GM12892 (cell line): ENCODE measurements at places on chromosomes 2 and 18.

- no peak for DNase-seq
Observed at GRCh38 chr2:317501-318424, 29.9 kb upstream of the ALKAL2 start.

- DNase-seq, result no peak
Observed at GRCh38 chr18:28359176-28359575, 182.2 kb upstream of the CDH2 start.

DNA sequence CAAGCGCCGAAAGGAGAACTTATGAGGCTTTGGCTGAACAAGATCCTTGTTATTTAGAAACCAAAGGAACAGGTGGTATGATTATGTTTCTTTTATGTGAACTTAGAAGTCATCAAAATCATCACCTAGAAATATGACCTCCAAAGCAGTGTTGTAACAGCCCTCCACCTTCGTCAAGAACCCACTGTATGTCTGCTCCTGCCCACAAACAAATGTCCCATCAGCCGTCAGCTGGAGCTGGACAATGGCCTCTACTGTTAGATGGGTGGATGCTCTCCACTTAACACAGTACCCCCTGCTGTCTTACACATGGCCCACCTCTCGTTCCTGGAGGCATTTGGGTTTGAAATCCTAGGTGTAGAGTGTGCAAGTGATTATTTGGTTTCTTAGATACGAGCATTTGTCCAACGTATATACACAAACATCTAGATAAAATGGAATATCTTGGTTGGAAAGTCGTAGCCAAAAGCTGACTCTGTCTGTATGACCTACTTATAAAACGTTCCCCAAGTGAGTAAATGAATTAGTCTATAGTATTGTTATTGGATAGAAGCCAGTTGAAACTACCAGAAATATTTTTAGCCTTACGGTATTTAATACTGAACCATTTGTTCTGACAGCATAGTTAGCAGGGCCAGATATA is 113.0 kb downstream of the CRIM1 start:
- DNase-seq, result no peak

- DNase-seq, result no peak
Observed at GRCh38 chr18:11183637-11184036, 34.3 kb upstream of the PIEZO2 start.

- DNase-seq, result no peak
Observed at GRCh38 chr18:59907660-59908059, 7.9 kb downstream of the PMAIP1 start.

- DNase-seq, result no peak
Observed at GRCh38 chr18:3451183-3451988, 1.4 kb downstream of the TGIF1 start.

GRCh38 chr2:238669046-238669445 is 178.8 kb upstream of the TWIST2 start:
- DNase-seq, result no peak

- DNase-seq, result no peak
Observed at GRCh38 chr2:31277621-31278020, 43.7 kb downstream of the EHD3 start.

GRCh38 chr2:16014041-16014787 is 73.9 kb downstream of the MYCN start:
- no peak for DNase-seq

DNA sequence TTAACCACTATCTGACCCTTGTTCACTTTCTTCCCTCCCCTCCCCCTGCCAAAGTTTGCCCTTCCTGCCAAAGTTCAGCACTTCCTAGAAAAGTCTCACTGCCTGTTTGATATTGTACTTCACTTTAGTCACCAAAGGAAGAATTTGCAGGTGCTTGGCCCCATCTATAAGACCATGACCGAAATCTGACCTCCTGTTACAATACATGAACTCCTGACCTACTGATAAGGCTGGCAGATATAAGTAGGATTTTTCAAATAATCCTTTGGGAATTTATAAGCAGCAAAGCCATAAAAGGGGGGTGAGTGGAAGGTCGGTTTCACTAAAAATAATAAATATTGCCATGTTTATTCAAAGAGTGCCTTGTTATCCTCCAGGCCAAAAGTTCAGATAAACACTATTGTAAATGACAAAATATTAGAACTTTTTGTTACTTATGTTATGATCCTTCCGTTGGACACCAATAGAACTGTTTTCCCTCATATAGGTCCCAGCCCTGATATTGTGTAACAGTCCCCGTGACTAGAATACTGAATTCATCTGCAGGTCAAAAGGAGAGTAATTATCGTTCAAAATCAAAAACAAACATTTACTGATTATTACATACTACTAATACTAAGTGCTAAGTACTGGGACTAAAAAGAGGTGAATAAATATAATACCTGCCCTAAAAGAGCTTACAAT is 277.6 kb downstream of the EXOC6B start:
- no peak for DNase-seq

GRCh38 chr2:122029945-122030344 is 274.5 kb downstream of the TSN start:
- no peak for DNase-seq

DNA sequence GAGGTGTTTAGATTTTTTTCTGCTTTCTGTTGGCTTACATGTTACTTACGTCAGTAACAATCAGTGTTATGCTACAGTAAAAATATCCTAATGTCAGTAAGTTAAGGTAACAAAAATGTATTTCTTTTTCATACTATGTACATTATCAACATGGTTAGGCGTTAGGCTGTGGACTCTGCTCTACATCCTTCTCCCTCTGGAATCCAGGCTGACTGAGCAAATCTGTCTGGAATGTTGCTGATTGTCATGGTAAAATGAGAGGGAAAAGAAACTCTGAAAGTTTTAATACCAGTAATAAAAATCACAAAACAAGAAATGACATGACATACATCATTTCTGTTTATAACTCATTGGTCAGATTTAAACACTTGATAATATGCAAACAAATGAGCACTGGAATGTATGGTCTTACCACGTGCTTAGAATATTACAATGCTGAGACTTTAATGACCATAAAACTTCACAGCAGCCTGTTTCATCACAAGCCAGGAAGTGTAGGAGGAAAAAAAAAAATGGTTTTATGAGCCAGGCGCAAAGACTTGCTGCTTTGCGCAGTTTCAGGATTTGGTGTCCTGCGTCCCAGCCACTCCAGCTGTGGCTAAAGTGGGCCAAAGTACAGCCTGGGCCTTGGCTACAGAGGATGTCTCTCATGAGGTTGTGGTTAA is 252.4 kb downstream of the FSIP2 start:
- DNase-seq, result no peak

DNA sequence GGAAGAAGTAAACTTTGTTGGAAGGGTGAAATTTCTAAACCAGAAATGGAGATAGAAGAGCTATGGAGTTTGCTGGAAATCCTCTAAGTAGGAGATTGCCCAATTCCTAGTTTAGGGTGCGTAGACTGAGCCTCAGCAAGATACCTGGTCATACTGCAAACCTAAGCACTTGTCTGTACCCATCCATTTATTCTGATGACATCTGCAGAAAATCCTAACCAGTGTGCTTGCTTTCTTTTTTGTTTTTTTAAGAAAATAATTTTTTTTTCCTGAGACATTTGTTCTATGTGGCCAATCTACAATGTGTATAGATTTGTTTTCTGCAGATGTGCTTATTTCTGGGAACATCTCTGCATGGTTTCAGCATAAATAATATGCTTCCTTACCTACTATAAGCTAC is 144.7 kb downstream of the LYPD6B start:
- DNase-seq, result no peak

- DNase-seq, result no peak
Observed at GRCh38 chr2:232896111-232896510, 26.0 kb downstream of the SNORC start.

DNA sequence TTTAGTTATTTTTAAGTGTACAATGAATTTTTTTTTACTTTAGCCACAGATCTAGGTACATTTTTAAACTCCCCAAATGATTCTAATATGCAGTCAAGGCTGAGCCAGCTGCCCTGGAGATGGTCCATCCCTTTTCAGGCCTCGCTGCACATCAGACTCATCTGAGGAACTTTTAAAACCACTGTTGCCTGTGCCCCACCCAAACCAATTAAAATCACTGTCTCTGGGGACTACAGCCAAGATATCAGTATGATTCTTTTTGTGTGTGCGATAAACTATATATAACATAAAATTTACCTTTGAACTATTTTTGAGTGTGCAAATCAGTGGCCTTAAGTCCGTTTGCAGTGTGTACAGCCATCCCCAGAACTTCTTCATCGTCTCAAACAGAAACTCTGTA is 9.1 kb upstream of the MALT1 start:
- DNase-seq, result no peak

- no peak for DNase-seq
Observed at GRCh38 chr2:240806459-240806858, 13.6 kb downstream of the KIF1A start.

- no peak for DNase-seq
Observed at GRCh38 chr18:35836932-35837331, 135.5 kb upstream of the RMP24 start.

DNA sequence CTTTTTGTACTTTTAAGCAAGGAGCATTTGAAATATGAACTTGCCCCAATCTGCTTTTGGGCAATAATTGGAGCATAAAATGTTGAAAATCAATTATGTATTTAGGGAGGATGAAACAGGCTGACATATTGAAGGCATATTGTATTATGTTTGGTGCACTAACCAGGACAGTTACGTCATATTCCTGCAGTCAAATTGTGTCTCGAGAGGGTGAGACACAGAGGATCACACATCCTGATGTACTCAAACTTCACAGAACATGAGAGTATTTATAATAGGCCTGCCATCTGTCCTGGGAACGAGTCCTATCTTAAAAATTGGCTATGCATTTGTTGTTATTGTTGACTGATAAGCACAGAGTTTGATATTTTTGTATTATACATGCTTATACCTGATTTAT is 44.7 kb downstream of the TANC1 start:
- no peak for DNase-seq

GRCh38 chr18:22346953-22347605 is 70.6 kb downstream of the CTAGE1 start:
- DNase-seq, result no peak

DNA sequence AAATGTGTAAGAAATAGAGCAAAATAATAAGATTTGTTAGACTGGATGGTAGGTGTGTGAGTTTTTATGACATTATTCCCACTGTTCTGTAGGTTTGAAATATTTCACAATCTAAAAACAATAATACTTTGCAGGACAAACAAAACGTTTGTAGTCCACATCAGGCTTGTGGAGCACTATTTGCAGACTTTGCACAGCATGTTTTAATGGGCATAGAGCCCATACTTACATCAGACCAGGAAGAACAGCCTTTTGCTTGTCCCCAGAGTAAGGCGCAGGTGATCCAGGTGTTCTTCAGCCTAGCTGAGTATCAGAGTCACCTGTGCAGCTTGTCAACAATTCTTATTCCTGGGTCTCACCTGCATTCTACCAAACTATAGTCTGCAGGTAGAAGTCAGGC is 9.1 kb upstream of the STK39 start:
- DNase-seq, result no peak

DNA sequence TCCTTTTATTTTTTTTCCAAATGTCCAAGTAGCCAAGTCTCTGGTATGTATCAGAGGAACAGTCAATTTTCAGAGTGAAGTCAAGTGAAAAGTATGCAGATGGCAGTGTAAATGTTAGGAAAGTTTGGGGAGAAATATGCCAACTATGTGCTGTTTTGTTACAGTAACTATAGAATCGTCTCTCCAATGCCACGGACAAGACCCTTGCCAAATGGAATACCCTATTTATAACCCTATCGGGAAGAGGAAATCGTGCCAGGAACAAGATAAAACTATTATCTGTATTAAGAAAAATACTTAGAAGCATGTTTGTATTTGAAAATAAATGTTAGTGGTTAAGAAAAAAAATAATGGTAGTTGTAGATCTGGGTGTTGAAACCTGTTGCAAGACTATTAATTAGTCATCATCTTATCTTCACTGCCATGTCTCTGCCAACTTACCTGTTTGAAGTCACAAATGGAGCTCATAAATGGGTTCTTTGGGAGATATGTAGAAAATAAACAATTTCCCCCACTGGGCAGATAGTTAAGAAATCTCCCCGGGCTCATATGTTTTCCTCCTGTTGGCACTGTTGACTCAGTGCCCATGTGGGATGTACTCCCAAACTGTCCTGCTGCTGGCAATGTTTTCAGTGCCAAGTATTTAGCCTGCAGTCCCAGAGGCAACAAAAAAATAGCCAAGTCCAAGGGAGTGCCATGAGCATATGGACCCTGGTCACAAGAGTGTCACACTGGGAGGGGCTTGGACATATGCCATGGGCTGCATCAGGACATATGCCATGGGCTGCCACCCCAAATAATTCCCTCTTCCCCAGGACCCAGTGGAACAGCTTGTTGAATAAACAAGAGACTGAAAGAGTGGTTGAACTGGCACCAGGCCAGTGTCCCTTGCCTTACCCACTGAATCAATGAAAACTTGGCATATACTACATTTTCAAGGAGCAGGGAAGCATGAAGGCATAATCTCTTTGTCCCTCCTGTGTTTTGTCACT is 366.9 kb downstream of the OSR1 start:
- no peak for DNase-seq

- DNase-seq, result no peak
Observed at GRCh38 chr2:160278101-160278878, 78.2 kb upstream of the ITGB6 start.

DNA sequence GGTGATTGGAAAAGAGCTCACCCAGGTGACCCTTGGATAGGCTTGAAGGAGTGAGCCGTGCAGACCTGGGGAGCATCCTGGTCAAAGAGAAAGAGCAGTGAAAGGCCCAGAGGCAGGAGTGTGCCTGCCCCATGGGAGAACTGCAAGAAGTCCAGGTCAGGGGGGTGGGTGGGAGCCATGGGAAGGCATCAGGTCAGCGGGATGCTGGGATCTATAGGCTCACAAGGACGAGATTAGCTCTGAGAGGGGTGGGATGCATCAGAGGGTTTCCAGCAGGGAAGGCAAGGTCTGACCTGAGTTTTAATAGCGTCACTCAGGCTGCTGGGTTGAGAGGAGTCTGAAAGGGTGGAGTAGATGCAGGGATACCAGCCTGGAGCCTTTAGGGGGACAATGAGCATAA is 158.6 kb downstream of the SMAD7 start:
- no peak for DNase-seq

- no peak for DNase-seq
Observed at GRCh38 chr2:116696223-116696622, 1118.3 kb upstream of the DDX18 start.

DNA sequence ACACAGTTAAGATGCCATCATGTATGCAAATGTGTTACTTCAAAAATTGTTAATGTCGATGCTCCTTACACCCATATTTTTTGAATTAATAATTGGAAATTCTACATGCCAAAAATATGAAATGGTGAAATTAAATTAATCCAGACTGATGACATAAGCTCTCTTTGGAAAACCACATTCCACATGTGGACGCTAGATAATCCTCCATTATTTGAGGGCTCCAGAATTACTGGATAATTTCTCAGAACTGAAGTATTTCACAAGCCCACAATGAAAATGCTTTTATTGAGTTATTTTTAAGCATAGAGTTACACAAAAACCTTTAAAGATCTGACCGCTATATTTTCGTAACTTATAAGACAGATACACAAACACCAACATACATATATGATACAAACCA is 47.8 kb downstream of the FARSB start:
- no peak for DNase-seq
